ENCODE measurements at places on chromosomes 5 and 9.

- DNase-seq: no peak
Observed at GRCh38 chr9:1606253-1606652, 408.9 kb upstream of the SMARCA2 start.

DNA sequence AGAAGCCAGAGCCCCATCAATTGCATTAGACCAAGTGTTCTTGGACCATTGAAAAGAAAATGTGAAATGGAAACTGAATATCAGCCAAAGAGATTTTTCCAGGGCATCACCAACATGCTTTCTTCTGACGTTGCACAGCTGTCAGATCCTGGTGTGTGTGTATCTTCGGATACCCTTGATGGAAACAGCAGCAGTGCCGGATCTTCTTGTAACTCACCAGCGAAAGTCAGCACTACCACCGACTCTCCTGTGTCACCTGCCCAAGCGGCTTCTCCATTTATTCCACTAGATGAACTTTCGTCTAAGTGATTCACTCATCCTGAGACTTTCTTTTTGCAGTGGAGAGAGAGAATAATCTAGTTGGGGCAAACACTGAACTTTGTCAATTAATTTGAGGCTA lies 75.7 kb downstream of the PIP5K1B start:
- no peak for DNase-seq

- no peak for DNase-seq
Observed at GRCh38 chr5:155434681-155435080, 421.1 kb downstream of the KIF4B start.

DNA sequence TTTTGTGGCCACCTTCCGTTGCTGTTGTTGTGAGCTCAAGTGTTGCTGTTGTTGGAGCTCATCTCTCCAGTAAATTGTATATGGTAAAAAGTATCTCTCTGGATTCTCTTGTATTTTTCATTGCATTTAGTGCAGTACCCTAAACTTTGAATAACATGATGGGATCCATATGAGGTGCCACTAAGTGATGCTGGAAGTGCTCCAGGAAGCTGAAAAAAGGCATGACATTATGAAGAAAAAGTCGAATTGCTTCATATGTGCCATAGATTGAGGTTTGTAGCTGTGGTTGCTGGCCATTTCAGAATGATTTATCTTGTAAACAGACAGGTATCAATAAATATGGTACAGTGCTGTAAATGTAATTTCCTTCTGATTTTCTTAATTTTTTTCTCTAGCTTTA lies 5.5 kb downstream of the MARCHF6 start:
- DNase-seq: no peak

DNA sequence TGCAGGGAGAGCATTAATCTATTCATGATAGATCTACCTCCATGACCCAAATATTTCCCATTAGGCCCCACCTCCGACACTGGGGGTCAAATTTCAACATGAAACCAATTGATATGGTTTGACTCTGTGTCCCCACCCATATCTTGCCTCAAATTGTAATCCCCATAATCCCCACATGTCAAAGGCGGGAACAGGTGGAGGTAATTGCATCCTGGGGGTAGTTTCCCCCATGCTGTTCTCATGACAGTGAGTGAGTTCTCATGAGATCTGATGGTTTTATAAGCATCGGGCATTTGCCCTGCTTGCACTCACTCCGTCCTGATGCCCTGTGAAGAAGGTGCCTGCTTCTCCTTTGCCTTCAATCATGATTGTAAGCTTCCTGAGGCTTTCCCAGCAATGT lies 153.5 kb downstream of the SV2C start:
- no peak for DNase-seq

GRCh38 chr5:120509053-120509452 lies 45.0 kb downstream of the PRR16 start:
- DNase-seq: no peak

DNA sequence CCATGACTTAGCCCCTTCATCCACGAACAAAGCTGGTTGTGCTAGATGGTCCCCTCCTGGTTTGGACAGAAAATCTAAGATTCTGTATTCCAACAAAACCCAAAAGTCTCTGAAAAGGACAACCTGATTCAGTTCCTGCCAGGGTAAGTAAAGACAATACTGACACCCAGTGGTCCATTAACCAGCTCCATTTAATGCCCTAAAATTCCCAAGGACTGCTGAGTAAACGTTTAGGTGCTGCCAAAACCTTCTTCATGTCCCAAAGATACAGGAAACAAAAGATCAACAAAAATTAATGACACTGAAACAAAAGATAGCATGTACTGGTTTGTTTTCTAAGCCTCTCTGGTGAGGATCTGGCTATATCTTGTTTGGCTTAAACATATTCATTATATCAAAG lies 25.3 kb upstream of the PPP1R2B start:
- no peak for DNase-seq

- DNase-seq: no peak
Observed at GRCh38 chr9:128087262-128087661, 19.2 kb downstream of the SLC25A25 start.

GRCh38 chr9:83956086-83956435 lies 24.0 kb downstream of the HNRNPK start:
- DNase-seq: no peak

DNA sequence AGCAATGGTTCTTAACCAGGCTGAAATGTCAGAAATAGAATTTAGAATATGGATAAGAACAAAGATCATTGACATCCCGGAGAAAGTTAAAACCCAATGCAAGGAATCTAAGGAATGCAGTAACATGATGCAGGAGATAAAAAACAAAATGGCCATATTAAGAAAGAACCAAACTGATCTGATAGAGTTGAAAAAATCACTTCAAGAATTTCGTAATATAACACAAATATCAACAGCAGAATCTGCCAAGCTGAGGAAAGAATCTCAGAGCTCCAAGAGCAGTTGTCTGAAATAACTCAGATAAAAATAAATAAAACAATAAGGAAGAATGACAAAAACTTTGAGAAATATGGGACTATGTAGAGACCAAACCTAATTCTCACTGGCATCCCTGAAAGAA lies 37.8 kb upstream of the TAS2R1 start:
- no peak for DNase-seq

All from posterior cingulate gyrus (tissue), 11 donors.